Nephron progenitor cell (in vitro differentiated cells): ENCODE measurements at places on chromosomes 7 and 10.

- DNase-seq: no peak
Measured at GRCh38 chr10:110153396-110153795, 54.0 kb upstream of the MXI1 start.

- DNase-seq: no peak
Measured at GRCh38 chr7:114342431-114343179, 72.0 kb upstream of the FOXP2 start.

- DNase-seq: no peak
Measured at GRCh38 chr10:75303045-75303777, 67.5 kb upstream of the COMTD1 start.

- no peak for DNase-seq
Measured at GRCh38 chr10:97781618-97782331, 10.0 kb upstream of the SFRP5 start.

GRCh38 chr7:44891372-44891771 is 6.0 kb upstream of the PURB start:
- no peak for DNase-seq

- DNase-seq: no peak
Measured at GRCh38 chr7:75617634-75618234, 121.0 kb downstream of the HIP1 start.

- no peak for DNase-seq
Measured at GRCh38 chr10:62734781-62735463, 69.6 kb upstream of the ADO start.

DNA sequence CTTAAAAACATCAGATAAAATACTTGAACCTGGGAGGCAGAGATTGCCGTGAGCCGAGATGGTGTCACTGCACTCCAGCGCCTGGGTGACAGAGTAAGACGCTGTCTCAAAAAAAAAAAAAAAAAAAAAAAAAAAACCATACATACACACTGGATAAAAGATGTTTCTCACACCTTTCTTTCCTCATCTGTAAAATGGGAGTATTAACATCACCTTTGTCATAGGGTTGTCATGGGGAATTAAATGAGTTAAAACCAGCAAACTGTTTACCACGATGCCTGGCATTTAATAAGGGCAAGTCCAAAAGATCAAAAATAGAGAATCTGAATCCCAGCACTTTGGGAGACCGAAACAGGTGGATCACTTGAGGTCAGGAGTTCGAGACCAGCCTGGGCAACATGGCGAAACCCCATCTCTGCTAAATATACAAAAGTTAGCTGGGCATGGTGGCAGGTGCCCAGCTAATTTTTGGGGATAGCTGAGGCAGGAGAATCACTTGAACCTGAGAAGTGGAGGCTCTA is 12.9 kb downstream of the LRRC20 start:
- DNase-seq: no peak

GRCh38 chr7:117195361-117196029 is 127.4 kb downstream of the WNT2 start:
- no peak for DNase-seq

DNA sequence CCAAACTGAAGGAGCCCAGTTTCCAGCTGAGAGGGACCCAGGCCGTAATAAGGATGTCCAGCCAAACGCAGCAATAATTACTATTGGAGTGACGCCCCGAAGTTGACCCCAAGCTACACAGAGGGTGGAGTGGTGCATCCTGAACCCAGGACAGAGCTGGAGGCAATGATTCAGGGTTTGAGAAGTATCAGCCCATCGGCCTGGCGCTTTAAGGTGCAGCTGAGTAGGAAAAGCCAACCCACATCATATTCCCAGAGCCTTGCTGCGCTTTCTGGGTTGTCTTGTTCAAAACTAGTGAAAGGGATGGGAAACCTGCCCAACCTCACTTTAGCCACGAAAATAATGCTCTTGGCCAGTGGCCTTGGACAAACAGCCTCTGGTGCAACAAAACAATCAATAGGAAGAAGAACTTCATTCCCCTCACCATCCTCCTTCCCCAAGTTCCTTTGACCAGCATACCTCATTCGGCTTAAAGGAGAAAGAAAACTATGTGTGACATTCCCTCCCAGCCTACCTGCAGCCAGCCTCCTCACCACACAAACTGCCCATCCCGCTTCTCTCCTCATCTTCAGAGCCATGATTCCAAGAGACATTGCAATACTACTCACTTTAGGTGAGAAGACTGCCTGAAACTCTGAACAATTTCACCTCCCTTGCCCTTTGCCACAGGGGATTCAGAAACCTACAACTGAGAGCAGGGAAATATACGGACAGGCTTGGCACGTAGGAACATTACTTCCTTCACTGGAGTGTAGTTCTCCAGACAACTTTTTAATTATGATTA is 217.2 kb upstream of the MKLN1 start:
- DNase-seq: no peak

GRCh38 chr7:94588075-94588474 is 67.9 kb downstream of the SGCE start:
- no peak for DNase-seq

- DNase-seq: no peak
Measured at GRCh38 chr7:734214-734613, 7.1 kb upstream of the PRKAR1B start.

DNA sequence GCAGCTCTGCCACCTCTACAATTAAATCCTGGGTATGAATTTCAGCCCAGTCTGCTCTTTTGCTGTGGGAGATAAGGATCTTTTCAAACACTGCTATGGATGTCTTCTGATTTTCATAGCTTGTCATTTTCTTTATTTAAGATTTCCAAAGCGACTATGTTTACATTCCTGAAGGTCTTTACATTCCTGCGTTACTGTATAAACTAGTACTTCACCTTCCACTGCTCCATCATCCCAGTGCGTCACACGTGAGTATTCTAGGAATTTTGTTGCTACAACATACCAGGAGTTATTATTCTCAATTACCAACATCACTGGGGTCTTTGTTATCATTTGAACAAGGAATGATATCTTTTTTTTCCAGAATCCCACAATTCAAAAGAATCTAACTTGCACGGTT is 944.7 kb downstream of the SORCS3 start:
- DNase-seq: no peak

DNA sequence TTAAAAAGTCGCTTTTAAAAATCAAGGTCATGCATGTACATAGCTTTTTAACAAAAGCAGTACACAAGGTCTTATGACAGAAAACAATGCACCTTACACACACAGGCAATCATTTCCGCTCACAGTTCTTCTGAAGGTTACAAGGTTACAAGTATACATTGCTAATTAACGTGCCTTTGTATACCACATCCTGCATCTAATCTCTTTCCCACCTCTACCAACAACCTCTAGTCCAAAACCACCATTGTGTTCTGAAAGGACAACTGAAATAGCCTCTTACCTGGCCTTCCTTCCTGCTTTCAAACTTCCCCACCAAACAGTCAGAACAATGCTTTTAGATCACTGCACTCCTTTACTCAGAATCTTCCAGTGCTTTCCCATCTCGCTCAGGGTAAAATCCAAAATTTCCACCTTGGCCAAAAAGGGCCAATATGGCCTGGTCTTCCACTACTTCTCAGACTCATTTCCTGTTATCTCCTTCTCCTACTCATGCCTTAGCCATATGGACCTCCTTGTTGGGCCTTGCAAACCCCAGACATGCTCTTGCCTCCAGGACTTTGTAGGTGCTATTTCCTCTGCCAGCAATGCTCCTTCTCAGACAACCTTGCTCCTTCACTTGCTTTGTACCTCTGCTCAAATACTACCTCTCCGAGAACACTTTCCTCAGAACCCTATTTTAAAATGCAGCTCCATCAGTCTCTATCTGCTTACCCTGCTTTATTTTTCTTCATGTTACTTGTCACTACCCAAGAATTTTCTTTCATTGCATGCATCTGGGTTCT is 205.4 kb downstream of the DNAJC1 start:
- DNase-seq: no peak

DNA sequence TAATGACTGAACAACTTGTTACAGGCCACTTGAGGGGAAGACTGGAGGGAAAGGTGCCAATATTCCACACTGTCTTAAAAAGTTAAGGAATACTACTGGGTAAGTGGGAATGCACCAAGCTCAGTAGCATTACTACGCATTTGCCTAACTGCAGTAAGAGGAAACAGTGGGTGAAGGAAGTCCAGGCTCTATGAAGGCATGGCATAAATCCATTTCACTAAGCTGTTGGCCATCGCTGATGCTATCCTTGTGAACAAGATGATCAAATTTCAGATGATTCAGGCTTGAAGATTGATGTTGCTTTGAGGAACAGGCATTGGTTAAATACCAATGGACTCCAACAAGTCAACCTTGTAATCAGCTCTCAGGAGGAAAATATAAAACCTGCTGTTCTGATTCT is 44.2 kb upstream of the TES start:
- no peak for DNase-seq

DNA sequence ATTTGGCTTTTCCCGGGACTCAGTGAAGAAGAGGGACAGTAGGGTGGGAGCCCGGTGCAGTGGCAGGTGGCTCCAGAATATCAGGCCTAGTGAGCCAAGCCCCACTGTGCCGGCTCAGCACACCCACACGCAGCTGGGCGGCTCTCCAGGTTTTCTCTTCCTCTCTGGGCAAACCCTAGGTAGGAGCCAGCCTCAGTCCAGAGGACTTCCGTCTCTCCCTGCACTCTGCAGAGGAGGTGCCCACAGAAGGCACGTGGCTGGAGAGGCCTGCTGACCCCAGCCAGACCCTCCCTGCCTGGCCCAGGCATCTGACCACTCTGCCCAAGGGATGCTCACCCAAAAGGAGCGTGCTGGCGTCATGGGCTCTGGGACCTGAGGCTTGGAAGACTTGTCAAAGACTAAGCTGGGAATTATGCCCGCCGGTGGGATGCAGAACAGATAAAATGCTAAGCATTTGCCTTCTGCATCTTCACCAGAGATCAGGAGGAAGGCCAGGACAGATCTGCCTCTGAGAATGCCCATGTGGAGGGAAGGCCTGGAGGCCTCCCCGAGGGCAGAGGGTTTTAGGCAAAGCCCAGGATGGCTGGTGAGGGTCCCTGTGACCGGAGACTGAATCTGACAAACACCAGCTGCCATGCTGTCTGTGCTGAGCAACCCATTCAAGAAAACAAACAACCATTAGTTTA is 40.2 kb downstream of the TCERG1L start:
- no peak for DNase-seq

DNA sequence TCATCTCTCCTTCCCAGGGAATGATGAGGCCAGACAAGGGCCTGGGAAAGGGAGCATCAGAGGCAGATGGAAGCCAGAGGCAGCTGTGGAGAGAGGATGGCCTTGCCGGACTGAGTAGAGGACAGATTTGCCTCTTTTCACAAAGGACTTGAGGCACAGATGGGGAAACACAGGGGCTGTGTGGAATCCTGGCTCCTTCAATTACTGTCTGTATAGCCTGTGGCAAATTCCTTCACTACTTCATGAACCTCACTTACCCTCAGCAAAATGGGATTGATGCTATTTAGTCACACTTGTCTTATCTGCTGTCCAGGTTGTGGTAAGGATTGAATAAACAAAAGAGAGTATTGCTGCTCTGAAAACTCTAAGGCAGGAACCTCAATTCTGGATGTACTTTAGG is 40.3 kb downstream of the SLC25A28 start:
- no peak for DNase-seq

- no peak for DNase-seq
Measured at GRCh38 chr7:108097703-108098102, 32.5 kb downstream of the LAMB4 start.

DNA sequence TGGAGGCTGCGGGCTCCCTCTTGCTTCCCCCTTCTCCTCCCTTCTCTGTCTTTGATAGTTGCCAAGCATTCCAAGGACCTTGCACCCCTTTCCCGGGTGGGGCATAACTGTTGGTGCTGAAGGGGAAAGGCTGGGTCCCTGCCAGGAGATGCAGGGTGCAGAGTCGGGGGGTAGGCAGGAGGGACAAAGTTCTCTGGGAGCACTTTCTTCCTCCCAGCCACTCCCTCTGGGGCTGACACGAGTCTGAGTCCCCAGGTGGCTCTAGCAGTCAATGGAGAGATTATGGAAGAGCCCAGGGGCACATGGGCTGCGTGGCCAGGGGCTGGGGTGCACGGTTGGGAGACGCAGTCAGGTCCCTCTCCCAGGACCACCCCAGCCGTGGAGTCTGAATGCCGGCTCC is 2.1 kb downstream of the CLDN15 start:
- no peak for DNase-seq
